ENCODE measurements at places on chromosomes 13 and 19. TPM values are rescaled to one million over a fixed set of nuclear protein-coding genes. Genes with fewer than 3 reads are reported as not detected.

DNA sequence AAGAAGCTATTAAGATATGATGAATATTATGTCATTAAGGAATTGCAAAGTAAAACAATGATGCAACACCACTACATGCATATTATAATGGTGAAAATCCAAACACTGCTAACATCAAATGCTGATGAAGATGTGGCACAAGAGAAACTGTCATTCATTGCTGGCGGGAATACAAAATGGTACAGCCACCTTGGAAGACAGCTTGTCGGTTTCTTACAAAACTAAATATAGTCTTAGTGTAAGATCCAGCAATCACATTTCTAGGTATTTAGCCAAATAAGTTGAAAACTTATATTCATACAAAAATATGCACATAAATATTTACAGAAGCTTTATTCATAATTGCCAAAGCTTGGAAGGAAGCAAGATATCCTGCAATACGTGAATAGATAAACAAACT, 114.9 kb upstream of the EDNRB start:
- no peaks in the 10 kb centered on the region for H3K36me3 ChIP-seq
- H3K4me1 ChIP-seq, result peaks cover 6% of the 10 kb centered on the region
- DNase-seq, result no peak
- H3K27ac ChIP-seq, result no peak overlapping the region
- H3K4me3 ChIP-seq, result no peak overlapping the region

GRCh38 chr13:36382030-36382429, 35.8 kb upstream of the SPART start:
- H3K4me1 ChIP-seq, result no peaks in the 10 kb centered on the region
- no peak overlapping the region for H3K27ac ChIP-seq
- no peak overlapping the region for H3K4me3 ChIP-seq
- DNase-seq, result no peak

DNA sequence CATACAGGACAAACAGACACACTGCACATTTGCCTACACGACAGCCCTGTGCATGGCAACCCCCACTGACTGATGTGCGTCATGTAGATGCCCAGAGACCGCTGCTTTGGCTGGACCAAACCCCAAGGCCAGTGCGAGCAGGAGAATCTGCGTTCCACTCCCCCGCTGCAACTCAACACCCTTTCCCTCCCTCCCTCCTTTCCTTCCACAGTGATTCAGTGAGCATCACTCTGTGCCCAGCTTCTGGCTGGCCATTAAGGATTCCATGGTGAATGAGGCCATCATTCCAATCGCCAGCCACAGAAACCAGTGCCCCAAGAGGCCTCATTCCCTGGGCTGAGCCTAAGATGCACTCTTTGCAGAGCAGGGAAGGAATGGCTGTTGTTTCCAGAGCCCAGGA, 61.6 kb downstream of the GSX1 start:
- no peak for DNase-seq
- no peaks in the 10 kb centered on the region for H3K4me1 ChIP-seq
- H3K36me3 ChIP-seq, result no peaks in the 10 kb centered on the region
- no peak overlapping the region for H3K27ac ChIP-seq

GRCh38 chr19:48683349-48683748, 10.5 kb upstream of the NTN5 start:
- H3K36me3 ChIP-seq, result no peaks in the 10 kb centered on the region
- H3K4me3 ChIP-seq, result no peak overlapping the region
- no peak overlapping the region for H3K27ac ChIP-seq
- DNase-seq, result no peak

- H3K4me1 ChIP-seq, result no peaks in the 10 kb centered on the region
- H3K27ac ChIP-seq, result no peak overlapping the region
- DNase-seq, result no peak
- no peak overlapping the region for H3K4me3 ChIP-seq
- H3K36me3 ChIP-seq, result no peaks in the 10 kb centered on the region
These were observed 103.6 kb upstream of the MYCBP2 start for GRCh38 chr13:77430377-77430951.

- no peak overlapping the region for H3K27ac ChIP-seq
- no peak overlapping the region for H3K4me3 ChIP-seq
- H3K27me3 ChIP-seq, result no peaks in the 10 kb centered on the region
These were observed 2210.2 kb upstream of the PCDH20 start for GRCh38 chr13:63625869-63626268.

Gene KLK15
- total RNA-seq, result not detected

Gene SIGLEC12
- total RNA-seq, result not detected

Gene DENND1C
- total RNA-seq, result not detected
